Fibroblast of mammary gland (primary cell): ENCODE measurements at places on chromosomes 1 and 21.

DNA sequence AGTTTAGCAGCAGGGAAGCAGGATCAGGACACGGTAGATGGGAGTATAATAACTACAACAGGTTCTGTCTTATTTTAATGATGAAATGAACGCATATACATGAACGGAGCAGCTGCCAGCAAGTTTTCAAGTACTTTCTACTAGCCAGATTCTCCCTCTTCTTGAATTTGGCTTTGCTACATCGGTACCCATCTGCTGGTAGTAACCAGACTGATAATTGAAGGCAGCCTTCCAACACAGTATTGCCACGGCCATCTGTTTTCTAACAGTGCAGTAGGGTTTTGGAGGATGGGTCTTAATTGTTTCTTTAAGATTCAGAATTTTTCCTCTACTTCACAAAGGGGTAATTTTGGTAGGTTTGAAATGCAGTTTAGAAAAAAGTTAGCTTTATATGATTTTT lies 33.4 kb downstream of the CENPF start:
- no peak for DNase-seq

GRCh38 chr21:34799092-34799491 lies 130.3 kb downstream of the CLIC6 start:
- DNase-seq: no peak

DNA sequence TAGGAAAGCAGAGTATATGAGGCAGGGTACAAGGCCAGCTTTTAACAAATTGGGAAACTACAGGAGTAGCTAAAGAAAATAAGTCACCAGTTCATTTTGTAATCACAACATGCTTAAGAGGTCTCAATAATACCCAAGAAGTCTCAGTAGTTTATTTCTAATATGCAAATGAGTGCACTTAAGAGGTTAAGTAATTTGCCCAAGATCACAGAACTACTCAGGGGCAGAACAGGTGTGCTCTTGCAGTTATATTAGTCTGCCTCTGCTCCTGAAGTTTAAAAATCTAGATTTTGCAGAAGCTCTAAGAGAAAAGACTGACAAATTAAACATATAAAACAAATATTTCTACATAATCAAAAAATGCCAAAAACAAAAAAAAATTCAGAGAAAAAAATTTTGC lies 6.9 kb downstream of the EPS15 start:
- DNase-seq: no peak

DNA sequence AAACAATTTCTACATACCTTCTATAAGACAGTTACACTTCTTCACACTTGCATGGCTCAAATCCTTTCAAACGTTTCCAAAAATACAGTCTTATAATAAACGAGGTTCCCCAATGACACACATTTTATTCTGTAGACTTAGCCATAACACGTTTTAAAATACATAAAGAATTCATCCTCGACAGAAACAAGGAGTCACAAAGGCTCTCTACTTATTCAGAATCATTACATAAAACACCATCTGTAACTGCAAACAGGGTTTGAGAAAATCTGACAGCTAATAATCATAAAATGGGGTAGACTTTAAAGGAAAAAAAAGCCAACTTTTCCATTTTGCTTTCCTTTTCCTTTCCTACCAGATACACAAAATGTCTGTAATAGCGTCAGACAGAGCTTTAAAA lies 1.8 kb downstream of the PIK3R3 start:
- no peak for DNase-seq

DNA sequence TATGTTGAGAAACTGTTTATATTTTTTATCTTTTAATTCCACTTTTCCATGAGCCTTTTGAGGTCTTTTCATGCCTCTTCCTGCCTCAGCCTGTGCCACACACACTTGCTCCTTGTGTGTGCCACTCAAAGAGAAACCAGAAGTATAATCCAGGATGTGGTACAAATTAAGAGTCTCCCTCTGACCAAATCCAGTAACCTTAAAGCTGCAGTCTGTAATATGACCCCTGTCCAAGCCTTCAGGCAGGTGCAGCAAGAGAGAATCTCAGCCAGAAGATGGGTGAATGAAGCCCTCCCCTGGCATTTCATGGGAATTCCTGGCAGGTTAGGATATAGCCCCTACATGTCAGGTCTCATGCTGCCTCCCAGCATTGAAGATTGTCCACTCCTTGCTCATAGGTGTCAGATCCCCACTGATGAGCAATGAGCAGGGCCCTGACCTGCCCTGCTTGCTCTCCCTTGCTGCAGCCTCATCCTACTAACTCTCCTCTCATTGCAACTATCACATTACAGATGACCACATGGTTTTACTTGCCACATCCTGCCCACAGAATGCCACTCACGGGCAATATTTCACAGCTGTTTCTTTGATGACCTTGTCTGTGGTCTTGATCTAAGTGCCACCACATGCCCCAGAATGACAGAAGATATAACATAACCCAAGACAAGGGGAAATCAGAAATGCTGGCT lies 169.3 kb downstream of the SEC16B start:
- peak; percentile 63 for DNase-seq

- no peak for DNase-seq
Observed at GRCh38 chr1:68329096-68329835, 96.9 kb upstream of the WLS start.

GRCh38 chr1:37731312-37732019 lies 33.5 kb downstream of the EPHA10 start:
- no peak for DNase-seq

DNA sequence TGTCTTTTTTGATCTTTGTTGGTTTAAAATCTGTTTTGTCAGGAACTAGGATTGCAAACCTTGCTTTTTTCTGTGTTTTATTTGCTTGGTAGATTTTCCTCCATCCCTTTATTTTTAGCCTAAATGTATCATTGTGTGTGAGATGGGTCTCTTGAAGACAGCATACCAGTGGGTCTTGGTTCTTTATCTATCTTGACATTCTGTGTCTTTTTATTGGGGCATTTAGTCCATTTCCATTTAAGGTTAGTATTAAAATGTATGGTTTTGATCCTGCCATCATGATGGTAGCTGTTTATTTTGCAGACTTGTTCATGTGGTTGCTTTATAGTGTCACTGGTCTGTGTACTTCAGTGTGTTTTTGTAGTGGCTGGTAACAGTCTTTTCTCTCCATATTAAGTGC lies 14.1 kb downstream of the ZNF678 start:
- DNase-seq: no peak

- DNase-seq: no peak
Observed at GRCh38 chr1:6627031-6627430, 2.4 kb downstream of the THAP3 start.

DNA sequence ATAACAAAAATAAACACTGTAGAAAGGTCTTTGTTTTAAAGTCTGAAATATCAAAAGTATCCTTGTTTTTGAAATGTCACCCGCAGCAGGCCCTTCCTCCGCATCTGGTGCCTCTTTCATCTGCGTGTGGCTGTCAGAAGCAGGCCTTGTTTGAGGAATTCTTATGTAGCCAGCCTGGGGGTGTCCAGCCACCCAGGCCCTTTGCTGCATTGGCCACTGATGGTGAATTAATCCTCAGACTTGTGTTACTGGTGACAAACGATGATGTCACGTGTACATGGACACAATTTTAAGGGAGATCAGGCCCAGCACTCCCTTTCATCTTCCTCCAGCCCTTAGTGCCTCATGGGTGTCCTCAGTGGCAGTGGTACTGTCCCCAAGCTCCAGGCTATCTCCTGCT lies 208.0 kb upstream of the GALNT2 start:
- DNase-seq: no peak

GRCh38 chr1:43358121-43358745 lies 548 bp upstream of the CDC20 start:
- peak; percentile 59 for DNase-seq

- DNase-seq: no peak
Observed at GRCh38 chr21:19048098-19048672, 644.6 kb upstream of the TMPRSS15 start.

GRCh38 chr1:4603295-4604110 lies 50.9 kb upstream of the AJAP1 start:
- no peak for DNase-seq

DNA sequence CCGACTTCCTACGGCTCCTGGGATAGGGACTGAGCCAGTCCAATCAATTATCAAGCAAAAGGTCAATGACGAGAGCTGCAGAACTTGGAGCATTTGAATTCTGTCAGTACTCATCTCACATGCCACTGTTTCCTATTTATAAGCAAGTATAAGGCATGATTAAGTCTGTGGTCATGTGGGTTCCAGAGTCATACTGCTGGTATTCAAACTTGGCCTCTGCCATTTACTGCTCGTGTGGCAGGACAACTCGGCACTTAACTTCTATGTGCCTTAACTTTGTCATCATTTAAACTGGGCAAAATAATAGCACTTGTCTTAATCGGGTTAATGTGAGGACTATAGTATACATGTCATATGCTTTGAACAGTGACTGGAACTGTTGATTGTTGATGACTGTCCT lies 44.9 kb upstream of the TNFSF18 start:
- peak; percentile 87 for DNase-seq

DNA sequence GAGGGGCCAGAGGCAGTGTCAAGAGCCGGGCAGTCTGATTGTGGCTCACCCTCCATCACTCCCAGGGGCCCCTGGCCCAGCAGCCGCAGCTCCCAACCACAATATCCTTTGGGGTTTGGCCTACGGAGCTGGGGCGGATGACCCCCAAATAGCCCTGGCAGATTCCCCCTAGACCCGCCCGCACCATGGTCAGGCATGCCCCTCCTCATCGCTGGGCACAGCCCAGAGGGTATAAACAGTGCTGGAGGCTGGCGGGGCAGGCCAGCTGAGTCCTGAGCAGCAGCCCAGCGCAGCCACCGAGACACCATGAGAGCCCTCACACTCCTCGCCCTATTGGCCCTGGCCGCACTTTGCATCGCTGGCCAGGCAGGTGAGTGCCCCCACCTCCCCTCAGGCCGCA lies at the start of gene BGLAP:
Gene BGLAP (plus strand): TSS at position 259 of the 400 bp plus-strand sequence. CDS start 48 bp downstream, at position 307.
- no peak for DNase-seq

GRCh38 chr21:41358193-41359166 lies 3.3 kb upstream of the MX2 start:
- no peak for DNase-seq

GRCh38 chr1:170630977-170631376 lies 33.0 kb upstream of the PRRX1 start:
- no peak for DNase-seq

DNA sequence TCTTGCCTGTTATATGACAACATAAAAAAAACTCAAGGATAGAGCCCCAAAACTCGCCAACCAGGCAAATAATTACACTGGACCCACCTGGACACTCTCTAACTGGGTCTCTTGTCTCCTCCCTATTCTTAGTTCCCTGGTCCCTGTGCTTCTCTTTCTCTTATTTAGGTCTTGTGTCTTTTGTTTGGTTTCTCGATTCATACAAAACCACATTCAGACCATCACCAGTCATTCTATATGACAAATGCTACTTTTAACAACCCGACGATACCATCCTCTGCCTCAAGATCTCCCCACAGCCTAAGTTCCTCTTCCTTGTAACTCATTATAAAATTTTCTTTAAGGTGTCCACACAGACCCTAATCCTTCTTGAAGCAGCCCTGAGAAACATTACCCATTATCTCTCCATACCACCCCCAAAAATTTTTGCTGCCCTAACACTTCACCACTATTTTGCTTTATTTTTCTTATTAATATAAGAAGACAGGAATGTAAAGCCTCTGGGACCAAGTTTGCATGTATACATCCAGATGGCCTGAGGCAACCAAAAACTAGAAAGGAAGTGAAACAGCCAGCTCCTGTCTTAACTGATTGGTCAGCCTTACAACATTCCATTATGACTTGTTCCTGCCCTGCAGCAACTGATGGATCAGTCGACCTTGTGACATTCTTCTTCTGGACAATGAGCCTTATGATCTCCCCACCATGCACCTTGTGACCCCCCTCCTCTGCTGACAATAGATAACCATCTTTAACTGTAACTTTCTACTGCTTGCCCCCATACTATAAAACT lies 638.2 kb downstream of the AMY1C start:
- no peak for DNase-seq

DNA sequence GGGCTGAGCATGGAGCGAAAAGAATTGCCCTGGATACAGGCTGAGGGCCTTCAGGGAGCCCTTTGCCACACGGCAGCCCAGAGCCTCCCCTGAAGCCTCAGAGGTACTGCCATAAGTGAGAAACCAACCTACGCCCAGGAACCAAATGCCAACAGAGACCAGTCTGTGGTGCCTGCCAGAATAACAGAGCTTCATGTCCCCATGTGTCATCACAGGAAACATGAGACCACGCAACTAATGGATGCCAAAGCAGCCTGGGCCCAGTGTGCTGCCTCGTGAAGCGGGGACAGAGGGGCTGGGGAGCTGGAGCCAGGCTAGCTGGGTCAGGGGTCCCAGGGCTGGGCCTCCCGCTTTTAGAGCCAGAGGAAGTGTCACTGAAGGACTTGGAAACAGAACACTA lies 18.7 kb upstream of the STUM start:
- no peak for DNase-seq

- DNase-seq: no peak
Observed at GRCh38 chr21:45938453-45938755, 43.2 kb upstream of the COL6A1 start.

DNA sequence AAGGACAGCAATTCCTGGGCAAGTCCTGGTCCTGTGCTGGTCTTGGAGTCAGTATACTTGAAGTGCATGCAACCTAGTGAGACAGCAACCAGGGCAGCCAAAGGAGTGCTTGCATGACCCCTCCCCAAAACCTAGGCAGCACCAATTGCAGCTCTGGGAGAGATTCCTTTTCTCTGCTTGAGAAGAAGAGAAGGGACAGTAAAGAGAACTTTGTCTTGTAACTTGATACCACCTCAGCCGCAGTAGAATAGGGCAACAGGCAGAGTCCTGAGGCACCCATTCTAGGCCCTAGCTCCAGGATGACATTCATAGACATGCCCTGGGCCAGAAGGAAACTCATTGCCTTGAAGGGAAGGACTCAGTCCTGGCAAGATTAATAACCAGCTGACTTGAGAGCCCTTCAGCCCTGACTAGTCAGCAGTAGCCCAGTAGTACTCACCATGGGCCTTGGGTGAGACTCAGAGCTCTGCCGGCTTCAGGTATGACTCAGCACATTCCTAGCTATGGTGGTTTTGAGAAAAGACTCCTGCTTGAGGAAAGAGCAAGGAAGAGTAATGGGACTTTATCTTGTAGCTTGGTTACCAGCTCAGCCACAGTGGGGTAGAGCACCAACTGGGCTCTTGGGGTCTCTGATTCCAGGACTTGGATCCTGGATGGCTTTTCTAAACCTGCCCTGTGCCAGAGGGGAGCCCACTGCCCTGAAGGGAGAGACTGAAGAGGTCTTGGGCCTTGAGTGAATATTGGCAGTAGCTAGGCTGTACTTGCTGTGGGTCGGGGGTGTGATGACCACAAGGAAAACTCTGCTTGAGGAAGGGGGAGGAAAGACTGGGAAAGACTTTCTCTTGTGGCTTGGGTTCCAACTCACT lies 51.7 kb upstream of the ACADM start:
- DNase-seq: peak; percentile 86
